Thoracic aorta (tissue), 2 donors: ENCODE measurements at places on chromosomes 11 and 22.

GRCh38 chr11:46463701-46464421 is 72.3 kb upstream of the CHRM4 start:
- DNase-seq = no peak

GRCh38 chr11:17552392-17553248 is 5.6 kb downstream of the OTOG start:
- no peak for DNase-seq

- no peak for DNase-seq
Measured at GRCh38 chr11:116499396-116500003, 273.3 kb downstream of the BUD13 start.

DNA sequence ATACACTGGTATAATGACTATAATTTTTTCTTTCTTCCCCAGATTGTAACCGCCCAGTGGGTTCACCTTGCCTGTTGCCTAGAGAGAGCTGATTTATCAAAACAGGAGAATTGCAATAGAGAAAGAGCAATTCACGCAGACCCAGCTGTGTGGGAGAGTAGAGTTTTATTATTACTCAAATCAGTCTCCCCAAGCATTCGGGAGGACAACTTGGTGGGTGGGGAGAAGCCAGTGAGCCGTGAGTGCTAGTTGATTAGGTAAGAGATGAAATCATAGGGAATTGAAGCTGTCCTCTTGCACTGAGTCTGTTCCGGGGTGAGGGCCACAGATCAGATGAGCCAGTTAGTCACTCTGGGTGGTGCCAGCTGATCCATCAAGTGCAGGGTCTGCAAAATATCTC is 73.2 kb downstream of the SLC35F2 start:
- DNase-seq = no peak

GRCh38 chr11:126113515-126113957 is 50.9 kb upstream of the CDON start:
- peak; percentile 87 for DNase-seq

GRCh38 chr11:57175478-57175877 is 6.3 kb upstream of the LRRC55 start:
- DNase-seq = no peak

GRCh38 chr11:125519256-125519655 is 23.2 kb upstream of the FEZ1 start:
- DNase-seq = no peak

DNA sequence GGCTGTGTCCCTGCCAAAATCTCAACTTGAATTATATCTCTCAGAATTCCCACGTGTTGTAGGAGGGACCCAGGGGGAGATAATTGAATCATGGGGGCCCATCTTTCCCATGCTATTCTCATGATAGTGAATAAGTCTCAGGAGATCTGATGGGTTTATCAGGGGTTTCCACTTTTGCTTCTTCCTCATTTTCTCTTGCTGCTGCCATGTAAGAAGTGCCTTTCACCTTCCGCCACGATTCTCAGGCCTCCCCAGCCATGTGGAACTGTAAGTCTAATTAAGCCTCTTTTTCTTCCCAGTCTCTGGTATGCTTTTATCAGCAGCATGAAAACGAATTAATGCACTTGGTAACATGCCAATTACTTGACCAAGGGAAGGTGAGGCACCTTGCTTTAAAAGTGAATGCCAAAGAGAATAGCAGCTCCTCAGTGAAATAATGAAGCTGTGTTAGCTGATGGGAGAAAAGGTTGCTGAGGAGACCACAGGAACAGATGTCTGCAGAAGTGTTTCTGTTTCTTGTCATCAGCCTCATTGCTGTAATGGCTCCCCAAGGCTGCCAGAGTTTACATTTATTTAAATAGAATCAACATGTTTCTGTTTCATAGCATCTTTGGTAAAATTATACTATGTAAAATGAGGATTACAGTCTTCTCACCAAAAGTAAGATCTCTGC is 89.0 kb upstream of the CD44 start:
- DNase-seq = no peak
